Stimulated activated CD8-positive, alpha-beta memory T cell treated with anti-CD3 and anti-CD28 coated beads, Interleukin-2, amount 100 ng/mL, for 1 hour (primary cell): ENCODE measurements at places on chromosomes 12 and 14.

GRCh38 chr12:71578694-71579258 lies 84.9 kb downstream of the ZFC3H1 start:
- no peak for DNase-seq

DNA sequence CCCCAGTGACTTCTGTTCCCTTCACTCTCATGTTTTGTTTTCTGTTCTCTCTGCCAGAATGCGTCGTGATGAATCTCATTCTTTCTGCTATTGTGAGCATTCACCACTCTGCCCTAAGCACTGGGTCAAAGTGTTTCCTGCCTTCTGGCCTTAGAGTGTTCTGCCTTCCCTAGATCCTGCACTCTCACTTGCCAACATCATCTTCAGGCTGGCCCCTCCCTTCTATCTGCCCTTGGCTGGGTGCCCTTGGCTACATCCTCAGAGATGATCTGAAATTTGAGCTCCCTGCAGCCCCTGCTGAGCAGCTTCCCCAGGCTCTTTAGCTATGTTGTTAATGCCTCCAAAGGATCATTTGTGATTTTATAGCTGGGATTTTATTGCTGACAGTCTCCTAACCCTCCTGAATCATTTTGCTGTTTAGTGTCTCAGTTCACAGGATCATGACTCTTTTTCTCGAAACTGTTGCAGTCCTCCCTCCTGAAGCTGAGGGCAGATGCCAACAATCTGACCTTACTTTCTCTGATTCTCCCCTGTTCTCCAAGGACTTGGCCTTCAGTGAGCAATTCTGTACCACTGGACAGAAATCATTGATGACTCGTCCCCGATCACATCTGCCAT lies 4.5 kb downstream of the DHRS2 start:
- no peak for DNase-seq

DNA sequence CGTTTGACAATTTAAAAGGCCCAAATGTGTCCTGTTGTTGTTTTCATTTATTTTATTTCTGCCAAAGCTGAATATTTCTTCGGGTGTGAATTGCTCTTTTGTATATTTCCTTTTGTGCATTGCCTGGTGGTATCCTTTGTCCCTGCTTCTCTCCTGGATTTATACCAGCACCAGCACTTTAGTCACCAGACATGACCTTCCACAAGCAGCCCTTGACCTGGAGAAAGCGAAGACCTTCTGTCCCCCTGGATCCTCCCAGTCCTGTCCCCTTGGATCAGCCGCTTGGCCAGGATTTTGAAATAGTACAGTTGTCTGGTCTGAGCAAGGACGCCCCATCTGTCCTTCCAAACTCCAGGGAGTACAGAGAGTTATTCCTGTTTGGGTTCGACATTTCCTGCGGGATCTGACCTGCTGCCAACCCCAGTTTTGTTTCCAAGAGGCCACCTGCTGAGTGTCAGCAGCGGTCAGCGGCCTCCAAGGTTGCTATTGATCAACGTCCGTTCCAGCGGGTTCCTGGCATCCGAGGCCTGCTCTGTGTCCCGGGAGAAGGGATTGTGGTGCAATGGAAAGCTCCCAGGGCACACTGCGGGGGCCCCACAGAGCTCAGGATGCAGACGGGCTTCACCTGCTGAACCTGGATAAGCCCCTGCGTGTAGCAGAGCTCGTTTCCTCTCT lies 45.1 kb upstream of the CHGA start:
- DNase-seq, result no peak

GRCh38 chr12:113135178-113136127 lies at the start of gene RASAL1:
TSS of gene RASAL1 (minus strand) at chr12:113135761. CDS start at chr12:113135462, 299 bp downstream.
- DNase-seq, result peak; percentile 33

- DNase-seq, result no peak
These were observed 200.1 kb downstream of the TMTC2 start for GRCh38 chr12:82886671-82887340.

DNA sequence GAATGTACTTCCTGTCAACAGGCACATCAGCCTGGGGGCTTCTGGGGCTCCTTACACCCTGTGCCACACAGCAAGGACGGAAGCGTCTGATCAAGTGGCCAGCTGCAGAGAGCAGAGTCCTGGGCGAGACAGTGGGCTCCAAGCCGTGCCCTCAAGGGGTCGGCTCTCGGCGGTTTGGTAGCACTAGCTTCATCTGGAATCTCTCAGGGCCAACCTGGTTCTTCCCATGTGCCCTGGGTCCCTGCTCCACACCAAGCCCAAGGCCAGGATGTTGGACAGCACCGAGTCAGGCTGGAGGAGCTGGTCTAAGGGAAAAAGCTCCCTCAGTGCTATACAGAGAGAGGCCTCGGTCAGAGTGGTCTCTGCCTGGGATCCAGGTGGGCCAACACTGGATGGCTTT lies 20.5 kb downstream of the DIO3 start:
- no peak for DNase-seq

GRCh38 chr12:5191803-5192538 lies 148.3 kb downstream of the KCNA5 start:
- no peak for DNase-seq

- no peak for DNase-seq
These were observed 51.7 kb downstream of the RPH3A start for GRCh38 chr12:112843287-112843686.

GRCh38 chr12:79886917-79887519 lies 47.9 kb downstream of the PPP1R12A start:
- no peak for DNase-seq

GRCh38 chr14:33726685-33727084 lies 224.2 kb downstream of the EGLN3 start:
- no peak for DNase-seq

DNA sequence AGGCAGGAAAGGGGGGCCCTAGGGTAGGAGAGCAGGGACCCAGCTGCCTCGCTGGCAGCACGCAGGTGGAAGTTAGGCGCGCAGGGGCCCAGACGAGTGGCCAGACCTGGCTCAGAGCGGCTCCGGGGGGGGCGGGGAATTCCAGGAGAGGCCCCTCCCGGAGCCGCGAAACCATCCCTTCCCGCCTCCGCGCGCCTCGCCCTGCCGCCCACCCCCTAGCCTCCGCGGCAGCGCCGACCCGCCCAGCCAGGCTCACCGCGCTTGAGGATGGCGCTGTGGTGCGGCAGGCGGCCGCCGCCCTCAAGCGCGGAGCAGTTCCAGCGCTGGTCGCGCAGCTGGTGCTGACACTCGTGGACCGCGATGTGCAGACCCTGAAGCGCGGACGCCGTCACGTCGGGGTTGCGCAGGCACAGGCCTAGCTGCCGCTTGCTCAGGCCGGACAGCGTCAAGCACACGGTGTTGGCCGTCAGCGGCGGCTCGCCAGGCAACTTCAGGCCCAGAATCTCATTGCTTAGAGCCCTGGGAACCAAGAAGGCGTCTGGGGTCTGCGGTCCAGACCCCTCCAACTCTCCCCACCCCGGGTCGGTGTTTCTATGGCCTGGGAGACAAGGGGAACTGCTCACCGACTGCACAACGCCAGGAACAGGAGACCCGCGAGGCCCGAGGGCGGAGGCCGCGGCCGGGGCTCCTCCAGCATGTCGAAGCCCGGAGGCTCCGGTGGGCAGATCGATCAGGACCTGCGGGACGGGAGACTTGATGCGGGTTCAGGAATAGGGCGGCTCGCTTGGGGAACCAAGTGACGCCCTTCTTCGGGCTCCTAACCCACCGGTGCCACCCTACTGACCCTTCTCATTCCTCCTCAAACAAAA lies 1.5 kb downstream of the WNT10B start:
- DNase-seq, result no peak
